ENCODE measurements at places on chromosomes 7 and 10.

GRCh38 chr7:44148961-44149536 is 7.9 kb upstream of the MYL7 start:
- DNase-seq, result no peak

- DNase-seq, result no peak
Observed at GRCh38 chr10:16987206-16987621, 142.4 kb downstream of the CUBN start.

DNA sequence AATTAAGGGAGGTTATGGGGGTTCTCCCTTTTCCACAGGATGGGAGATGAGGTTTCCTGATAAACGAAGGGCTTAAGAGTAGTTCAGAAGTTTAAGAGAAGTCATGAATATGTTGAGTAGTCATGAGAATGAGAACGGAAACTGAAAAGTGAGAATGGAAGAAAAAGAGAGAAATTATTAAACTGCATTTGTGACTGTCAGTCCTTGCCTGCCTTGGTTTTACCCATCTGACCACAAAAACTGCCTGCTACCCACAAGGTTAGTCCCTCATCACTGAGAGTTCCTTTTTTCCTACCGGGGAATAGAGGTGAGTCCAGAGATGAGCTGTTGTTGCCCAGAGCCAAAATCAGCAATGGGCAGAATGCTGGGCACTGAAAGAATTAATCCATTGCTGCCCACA is 174.1 kb upstream of the BET1 start:
- DNase-seq, result no peak

GRCh38 chr7:122675011-122675410 is 23.9 kb downstream of the RNF133 start:
- no peak for DNase-seq

DNA sequence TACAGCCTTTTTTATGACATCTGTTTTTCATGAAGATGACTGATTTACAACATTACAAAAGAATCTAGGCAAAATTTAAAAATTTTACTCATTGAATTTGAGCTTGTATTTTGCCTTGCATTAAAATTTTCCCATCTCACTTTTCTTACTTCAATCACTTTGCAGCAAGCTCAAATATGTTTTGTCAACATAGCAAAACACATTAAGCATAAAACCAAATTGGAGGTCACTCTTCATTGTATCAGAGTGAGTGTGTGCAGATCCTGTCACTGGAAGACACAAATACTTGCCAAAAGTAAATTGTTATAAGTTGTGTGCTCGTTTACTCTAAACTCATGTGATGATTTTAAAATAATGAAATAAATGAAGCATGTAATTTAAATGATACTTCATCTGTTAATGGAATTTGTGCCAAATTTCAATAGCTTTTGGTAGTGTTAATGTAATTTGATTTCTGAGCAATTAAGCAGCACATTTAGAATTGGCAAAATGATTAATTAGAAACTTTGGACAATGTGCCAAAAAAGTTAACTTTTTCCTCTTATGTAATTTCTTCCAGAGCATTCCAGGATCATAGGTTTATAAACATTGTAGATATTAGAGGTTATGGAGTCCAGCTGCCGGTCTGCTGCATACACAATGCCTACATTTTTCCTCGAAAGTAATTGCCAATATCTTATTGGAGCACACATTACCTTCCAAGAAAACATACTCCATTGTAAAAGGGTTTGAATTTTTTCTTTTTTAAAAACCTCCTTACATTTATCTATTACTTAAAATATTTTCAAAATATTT is 1078.2 kb upstream of the LRRTM3 start:
- no peak for DNase-seq

GRCh38 chr10:69894156-69894555 is 92.5 kb downstream of the COL13A1 start:
- no peak for DNase-seq

DNA sequence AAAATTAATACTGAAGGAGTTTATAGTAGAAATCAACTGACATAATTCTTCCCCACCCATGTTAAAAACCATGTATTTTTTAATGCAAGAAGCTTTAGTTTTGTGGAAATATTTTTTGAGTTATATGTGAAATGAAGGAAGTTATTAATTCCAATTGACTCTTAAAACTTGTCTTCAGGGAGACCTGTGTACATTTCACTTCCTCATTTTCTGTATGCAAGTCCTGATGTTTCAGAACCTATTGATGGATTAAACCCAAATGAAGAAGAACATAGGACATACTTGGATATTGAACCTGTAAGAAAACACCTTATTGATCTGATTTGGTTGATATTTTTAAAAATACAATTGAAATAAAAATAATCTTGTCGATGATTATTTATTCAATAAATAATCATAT is 33.3 kb downstream of the CD36 start:
- no peak for DNase-seq
